Breast epithelium (tissue), 4 donors: ENCODE measurements at places on chromosomes 11 and 22.

GRCh38 chr11:77770629-77771028 is 49.9 kb downstream of the RSF1 start:
- no peak overlapping the region for H3K27ac ChIP-seq
- no peaks in the 10 kb centered on the region for H3K4me1 ChIP-seq
- no peaks in the 10 kb centered on the region for H3K27me3 ChIP-seq
- no peak overlapping the region for H3K4me3 ChIP-seq

DNA sequence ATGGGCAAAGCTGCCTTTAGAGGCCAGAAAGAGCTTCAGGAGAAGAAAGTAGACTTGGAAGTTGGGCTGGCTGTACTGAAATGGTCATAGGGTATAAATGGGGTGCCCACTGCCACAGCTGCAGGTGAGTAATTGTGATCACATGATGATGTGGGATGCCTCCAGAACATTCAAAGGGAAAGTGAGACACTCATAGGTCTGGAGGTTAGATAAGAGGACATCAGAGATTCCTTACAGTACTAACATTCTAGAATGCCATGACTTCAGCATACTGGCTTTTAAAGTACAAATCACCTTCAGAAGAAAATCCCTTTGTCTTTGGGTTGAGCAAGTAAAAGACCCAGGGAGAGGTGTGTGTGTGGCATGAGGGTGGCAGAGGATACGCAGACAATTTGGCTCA is 419.2 kb downstream of the TENM4 start:
- no peaks in the 10 kb centered on the region for H3K27me3 ChIP-seq
- H3K4me1 ChIP-seq = no peaks in the 10 kb centered on the region
- no peak overlapping the region for H3K27ac ChIP-seq
- H3K36me3 ChIP-seq = no peaks in the 10 kb centered on the region
- DNase-seq = no peak
- no peak overlapping the region for H3K4me3 ChIP-seq

- H3K27me3 ChIP-seq = no peaks in the 10 kb centered on the region
- H3K36me3 ChIP-seq = no peaks in the 10 kb centered on the region
- peaks cover 22% of the 10 kb centered on the region for H3K4me1 ChIP-seq
- H3K4me3 ChIP-seq = no peak overlapping the region
Measured at GRCh38 chr11:1487091-1487850, 692 bp upstream of the MOB2 start.

- peaks cover 26% of the 10 kb centered on the region for H3K27me3 ChIP-seq
- no peak overlapping the region for H3K4me3 ChIP-seq
- H3K27ac ChIP-seq = no peak overlapping the region
- H3K36me3 ChIP-seq = no peaks in the 10 kb centered on the region
Measured at GRCh38 chr22:44523981-44524759, 26.1 kb upstream of the RTL6 start.

DNA sequence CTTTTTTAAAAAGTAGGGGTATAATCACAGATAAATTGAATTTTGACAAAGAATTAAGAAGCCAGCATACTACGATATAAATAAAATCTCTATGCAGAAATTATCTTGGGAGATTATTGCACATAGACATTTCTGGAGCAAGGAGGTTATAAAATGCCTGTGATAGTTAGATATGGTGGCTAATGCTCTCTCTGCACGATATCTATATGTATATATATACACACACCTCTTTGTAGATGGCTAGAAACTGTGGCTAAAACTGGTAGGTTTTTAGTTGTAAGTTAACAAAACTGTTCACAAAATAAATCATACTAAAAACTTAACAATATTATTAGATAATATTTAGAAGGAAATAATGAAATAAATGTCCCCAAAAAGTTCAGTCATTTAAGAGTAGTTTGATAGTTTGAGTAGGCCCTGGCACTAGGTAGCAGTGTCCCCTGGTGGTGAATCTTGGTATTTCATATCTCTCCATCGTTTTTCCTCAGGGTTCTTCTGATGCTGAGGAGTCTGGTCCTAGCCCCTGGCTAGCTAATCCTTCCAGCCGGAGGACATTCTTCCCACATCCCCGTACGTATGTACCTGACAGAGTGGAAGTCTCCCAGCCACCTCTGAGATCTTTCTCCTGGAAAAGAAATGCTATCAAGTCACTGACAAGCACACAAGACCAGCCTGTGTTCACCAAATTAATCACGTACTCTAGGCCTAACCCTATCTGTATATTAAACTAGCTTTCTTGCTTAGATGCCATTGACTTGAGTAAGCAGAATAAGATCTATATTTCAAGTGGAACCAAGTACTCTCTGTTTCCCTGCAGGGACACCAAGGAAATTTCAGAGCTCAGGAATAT is 32.2 kb downstream of the ART5 start:
- H3K27me3 ChIP-seq = no peaks in the 10 kb centered on the region
- no peaks in the 10 kb centered on the region for H3K36me3 ChIP-seq

GRCh38 chr11:46133119-46133518 is 11.9 kb upstream of the PHF21A start:
- no peak for DNase-seq
- H3K36me3 ChIP-seq = no peaks in the 10 kb centered on the region
- H3K4me1 ChIP-seq = no peaks in the 10 kb centered on the region
- no peaks in the 10 kb centered on the region for H3K27me3 ChIP-seq
- H3K4me3 ChIP-seq = no peak overlapping the region

- peak; percentile 66 for DNase-seq
- no peaks in the 10 kb centered on the region for H3K27me3 ChIP-seq
- no peaks in the 10 kb centered on the region for H3K4me1 ChIP-seq
- peak overlapping the region; percentile 74 for H3K4me3 ChIP-seq
Measured at GRCh38 chr22:38700270-38700788, 414 bp downstream of the JOSD1 start.

- no peak overlapping the region for H3K4me3 ChIP-seq
- peak overlapping the region; percentile 65 for H3K27ac ChIP-seq
- no peak for DNase-seq
- no peaks in the 10 kb centered on the region for H3K4me1 ChIP-seq
- H3K36me3 ChIP-seq = no peaks in the 10 kb centered on the region
Measured at GRCh38 chr11:126348806-126349582, 6.5 kb upstream of the ST3GAL4 start.

GRCh38 chr11:6333095-6333494 is 12.8 kb upstream of the CAVIN3 start:
- H3K27ac ChIP-seq = no peak overlapping the region
- no peaks in the 10 kb centered on the region for H3K36me3 ChIP-seq
- H3K4me3 ChIP-seq = no peak overlapping the region
- DNase-seq = no peak
- no peaks in the 10 kb centered on the region for H3K27me3 ChIP-seq
- no peaks in the 10 kb centered on the region for H3K4me1 ChIP-seq

DNA sequence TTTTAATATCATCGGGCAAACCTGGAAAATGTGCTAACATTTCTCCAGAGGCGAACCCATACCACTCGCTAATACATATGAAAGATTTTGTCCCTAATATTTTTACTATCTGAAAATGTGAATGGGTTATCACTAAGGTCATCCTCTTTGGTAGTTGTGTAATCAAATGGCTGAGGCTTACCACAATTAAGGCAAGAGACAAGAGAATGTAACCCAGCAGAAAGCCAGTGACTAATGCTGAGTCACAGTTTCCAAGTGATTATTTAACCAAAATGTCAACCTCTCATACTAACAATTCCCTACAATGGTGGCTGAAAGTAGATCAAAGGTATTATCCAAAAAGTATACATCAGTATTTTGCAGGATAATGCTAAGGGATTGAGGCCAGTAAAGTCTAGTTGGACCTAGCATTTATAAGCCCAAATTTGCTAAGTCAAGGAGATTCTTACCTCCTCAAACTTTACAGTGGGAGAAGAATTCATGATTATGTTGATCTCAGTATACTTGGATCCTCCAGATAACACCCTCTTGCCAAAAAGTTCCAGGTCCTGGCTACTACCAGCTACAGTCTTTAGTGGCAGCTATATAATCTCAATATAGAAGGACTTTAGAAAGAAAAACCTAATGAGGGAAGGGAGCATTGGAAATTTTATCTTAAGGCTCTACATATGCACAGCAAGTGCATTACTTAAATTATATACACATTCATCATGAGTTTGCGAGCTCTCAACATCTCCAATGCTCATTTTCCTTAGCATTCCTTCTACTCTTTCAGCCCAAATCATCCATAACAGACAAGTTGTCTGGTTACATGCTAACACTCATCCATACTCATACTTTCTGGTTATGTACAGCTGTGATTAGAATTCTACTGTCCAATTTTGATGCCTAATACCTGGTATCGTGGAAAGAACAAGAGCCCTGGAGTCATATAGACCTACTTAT is 25.4 kb downstream of the SIK3 start:
- no peak overlapping the region for H3K4me3 ChIP-seq
- no peaks in the 10 kb centered on the region for H3K27me3 ChIP-seq
- H3K36me3 ChIP-seq = no peaks in the 10 kb centered on the region
- H3K4me1 ChIP-seq = peaks cover 34% of the 10 kb centered on the region
- no peak for DNase-seq

GRCh38 chr11:86374586-86374985 is at the start of gene CCDC81:
TSS of gene CCDC81 (plus strand) at chr11:86374887. CDS start at chr11:86375164, 277 bp downstream.
- no peak within 1 kb of the TSS for H3K27ac ChIP-seq
- H3K36me3 ChIP-seq = no peaks in the 10 kb centered on the region
- no peaks in the 10 kb centered on the region for H3K27me3 ChIP-seq
- no peak for DNase-seq

DNA sequence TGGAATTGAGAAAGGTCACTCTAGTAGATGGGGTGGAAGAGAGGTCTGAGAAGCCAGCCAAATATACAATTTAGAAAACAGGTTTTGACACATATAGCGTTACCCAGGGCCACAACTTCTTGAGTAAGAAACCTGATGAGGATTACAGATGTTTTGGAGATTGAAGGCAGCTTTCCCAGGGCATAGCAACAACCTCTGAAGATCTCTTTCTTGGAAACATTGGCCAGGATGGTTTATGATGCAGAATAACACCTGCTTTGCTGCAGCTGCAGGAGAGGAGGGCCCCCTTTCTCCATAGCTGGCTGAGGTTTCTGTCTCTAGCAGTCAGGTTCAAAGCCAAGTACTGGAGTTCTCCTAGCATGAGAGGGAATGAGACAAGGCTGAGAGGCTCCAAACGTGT is 75.1 kb upstream of the NUP50 start:
- H3K27me3 ChIP-seq = peaks cover 10% of the 10 kb centered on the region
- H3K4me1 ChIP-seq = no peaks in the 10 kb centered on the region
- H3K4me3 ChIP-seq = no peak overlapping the region
- H3K27ac ChIP-seq = no peak overlapping the region

DNA sequence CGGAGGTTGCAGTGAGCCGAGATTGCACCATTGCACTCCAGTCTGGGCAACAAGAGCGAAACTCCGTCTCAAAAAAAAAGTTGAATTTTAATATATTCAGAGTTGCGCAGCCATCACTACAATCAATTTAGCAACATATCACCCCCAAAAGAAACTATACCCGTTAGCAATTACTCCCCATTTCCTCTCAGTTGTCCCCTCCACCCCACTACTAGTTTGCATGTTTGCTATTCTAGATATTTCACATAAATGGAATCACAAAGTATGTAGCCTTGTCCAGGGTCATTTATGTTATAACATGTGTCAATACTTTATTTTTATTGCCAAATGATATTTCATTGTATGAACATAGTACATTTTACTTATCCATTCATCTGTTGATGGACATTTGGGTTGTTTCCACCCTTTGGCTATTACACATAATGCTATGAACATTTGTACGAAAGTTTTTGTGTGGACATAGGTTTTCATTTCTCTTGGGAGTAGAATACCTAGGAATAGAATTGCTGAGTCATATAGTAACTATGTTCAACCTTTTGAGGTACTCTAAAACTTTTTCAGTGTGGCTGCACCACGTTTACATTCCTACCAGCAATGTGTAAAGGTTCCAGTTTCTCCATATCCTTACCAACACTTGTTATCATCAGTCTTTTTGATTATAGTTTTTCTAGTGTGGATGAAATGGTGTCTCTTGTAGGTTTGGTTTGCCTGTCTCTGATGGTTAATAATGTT is 2.2 kb downstream of the ZNF143 start:
- no peaks in the 10 kb centered on the region for H3K36me3 ChIP-seq
- no peaks in the 10 kb centered on the region for H3K4me1 ChIP-seq
- DNase-seq = no peak
- no peaks in the 10 kb centered on the region for H3K27me3 ChIP-seq
- no peak overlapping the region for H3K27ac ChIP-seq
- no peak overlapping the region for H3K4me3 ChIP-seq

DNA sequence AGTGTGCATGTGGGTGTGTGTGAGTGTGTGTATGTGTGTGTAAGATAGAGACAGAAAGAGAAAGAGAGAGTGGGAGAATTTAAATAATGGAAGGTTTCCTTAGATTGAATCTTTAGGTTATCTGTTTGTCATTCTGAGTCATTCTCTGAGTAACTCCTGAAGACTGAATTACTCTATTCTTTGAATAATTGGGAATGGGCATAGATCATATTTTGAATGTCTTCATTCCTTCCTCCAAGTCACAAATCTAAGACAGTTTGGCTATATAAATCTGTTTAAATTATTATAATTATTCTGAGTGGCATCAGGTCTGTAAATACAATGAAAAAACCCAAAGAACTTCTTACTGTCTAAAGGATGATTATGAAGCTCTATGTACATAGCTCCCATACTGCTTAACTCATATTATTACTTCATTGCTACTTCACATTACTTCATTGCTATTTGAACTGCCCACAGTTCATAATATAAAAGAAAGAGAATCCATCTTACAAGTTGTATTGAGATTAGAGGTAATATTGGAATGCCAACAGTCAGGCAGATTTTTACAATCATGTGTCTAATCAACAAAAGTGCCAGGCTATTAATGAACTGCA is 346.6 kb upstream of the CCDC179 start:
- no peak overlapping the region for H3K4me3 ChIP-seq
- no peaks in the 10 kb centered on the region for H3K27me3 ChIP-seq
- no peaks in the 10 kb centered on the region for H3K4me1 ChIP-seq
- no peak for DNase-seq

DNA sequence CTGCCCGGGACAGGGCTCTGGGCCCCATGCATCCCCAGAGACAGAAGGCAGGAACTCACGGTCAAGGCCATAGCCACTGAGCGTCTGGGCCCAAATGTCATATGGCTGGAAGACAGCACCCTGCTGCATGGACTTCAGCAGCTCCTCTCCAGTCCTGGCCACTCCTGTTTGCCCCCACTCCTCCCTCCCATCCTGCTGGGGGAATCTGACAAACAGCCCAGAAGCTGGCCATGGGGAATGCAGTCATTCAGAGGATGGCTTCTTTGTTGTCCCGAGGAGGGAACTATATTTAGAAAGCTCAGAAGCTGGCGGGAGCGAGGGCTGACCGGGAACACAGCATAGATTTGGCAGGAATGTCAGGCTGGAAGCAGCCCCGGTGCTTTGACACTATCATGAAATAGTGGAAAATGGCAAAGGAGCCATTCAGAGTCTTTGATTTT is 35.0 kb downstream of the DKK3 start:
- H3K4me1 ChIP-seq = peaks cover 22% of the 10 kb centered on the region
- H3K4me3 ChIP-seq = no peak overlapping the region
- peak; percentile 67 for DNase-seq
- no peaks in the 10 kb centered on the region for H3K27me3 ChIP-seq

- peaks cover 3% of the 10 kb centered on the region for H3K4me1 ChIP-seq
- peak overlapping the region; percentile 27 for H3K27ac ChIP-seq
- H3K4me3 ChIP-seq = no peak overlapping the region
- H3K27me3 ChIP-seq = no peaks in the 10 kb centered on the region
- no peak for DNase-seq
Measured at GRCh38 chr11:75946531-75947530, 131.8 kb downstream of the UVRAG start.
